ENCODE measurements at places on chromosomes 16 and 17.

DNA sequence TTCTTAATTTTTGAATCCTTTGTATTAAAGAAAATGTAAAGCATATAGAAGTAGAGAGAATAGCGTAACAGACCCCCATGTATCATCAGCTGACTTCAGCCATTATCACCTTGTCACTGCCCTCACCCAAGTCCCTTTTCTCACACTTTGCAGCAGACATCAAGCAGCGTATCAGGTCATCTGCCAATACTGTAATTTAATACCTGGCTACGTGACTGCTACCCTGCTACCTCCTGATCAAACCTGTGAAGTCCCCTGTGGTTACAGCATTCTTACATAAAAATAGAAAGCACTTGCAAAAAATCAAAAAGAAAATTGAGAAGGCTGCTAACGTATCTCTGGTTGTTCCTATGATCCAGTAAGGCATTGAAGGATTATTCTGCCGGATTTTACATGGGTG, 96.4 kb downstream of the PLCG2 start:
- DNase-seq, result no peak

- no peak for DNase-seq
These were observed 7.0 kb downstream of the HEATR3 start for GRCh38 chr16:50072730-50073129.

- DNase-seq, result no peak
These were observed 34.4 kb upstream of the ZNF750 start for GRCh38 chr17:82874011-82874835.

GRCh38 chr17:19664821-19665181, 16.2 kb downstream of the ALDH3A2 start:
- no peak for DNase-seq
